A549 (cell line): ENCODE measurements at places on chromosomes 7 and 10. TPM values are rescaled to one million over a fixed set of nuclear protein-coding genes. Genes with fewer than 3 reads are reported as not detected.

DNA sequence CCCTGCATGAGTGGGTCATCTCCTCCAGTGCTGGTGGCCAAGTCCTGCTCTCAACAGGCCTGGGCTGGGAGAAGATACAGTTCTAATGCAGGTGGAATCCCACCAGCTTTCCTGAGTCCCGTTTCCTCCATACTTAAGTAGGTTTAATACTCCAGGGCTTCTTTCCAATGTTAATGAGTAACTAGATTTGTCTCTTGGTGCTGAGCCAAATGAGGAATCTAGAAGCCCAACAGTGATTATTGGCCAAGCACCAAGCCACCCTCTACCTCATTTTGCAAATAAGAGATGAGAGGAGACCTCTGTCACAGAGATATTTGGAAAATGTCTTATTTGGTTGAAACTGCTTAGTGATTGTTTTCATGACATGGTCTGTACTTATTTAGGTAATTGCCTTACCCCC, 37.1 kb downstream of the STARD3NL start:
- DNase-seq, result no peak

GRCh38 chr10:14660831-14661230, 113.9 kb downstream of the FAM107B start:
- no peak for DNase-seq

- DNase-seq, result no peak
These were observed 138.2 kb upstream of the ADO start for GRCh38 chr10:62666275-62666674.

GRCh38 chr10:17510242-17510908, 56.0 kb upstream of the ST8SIA6 start:
- DNase-seq, result no peak

GRCh38 chr10:69893271-69893900, 91.7 kb downstream of the COL13A1 start:
- DNase-seq, result no peak

DNA sequence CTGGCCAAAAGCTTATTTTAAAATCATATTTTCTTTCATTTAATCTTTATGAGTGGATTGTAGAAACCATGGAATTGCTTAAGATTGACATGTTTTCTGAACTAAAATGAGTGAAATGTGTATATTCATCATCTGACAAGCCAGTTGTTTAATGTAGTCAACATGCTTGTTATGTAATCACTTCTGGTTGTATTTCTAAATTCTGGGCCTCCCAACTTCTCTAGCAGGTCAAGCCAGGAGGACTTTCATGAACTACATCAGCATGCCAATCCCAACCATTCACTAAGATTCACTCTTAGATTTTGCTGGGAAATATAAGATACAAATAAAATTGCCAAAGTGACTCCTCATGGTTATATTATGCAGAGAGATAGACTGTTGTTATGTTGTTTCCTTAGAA, 21.1 kb upstream of the MAP3K8 start:
- no peak for DNase-seq

REPIN1 gene
- 86.2 to 101 TPM (median 101 TPM) in 3 replicates for polyA plus RNA-seq

RAPGEF5 gene
- polyA plus RNA-seq, result 0.03 to 0.09 TPM (median 0.05 TPM) in 3 replicates

GOLGA7B gene
- 0.98 to 1.5 TPM (median 1.4 TPM) in 3 replicates for polyA plus RNA-seq

FAM3C gene
- 29.1 to 31.7 TPM (median 29.4 TPM) in 3 replicates for polyA plus RNA-seq

STAG3 gene
- 0.50 to 0.66 TPM (median 0.55 TPM) in 3 replicates for polyA plus RNA-seq

PTN gene
- not detected in 3 replicates for polyA plus RNA-seq

NUDCD3 gene
- polyA plus RNA-seq, result 41.7 to 44.3 TPM (median 42.8 TPM) in 3 replicates

ICA1 gene
- 0.66 to 0.84 TPM (median 0.72 TPM) in 3 replicates for polyA plus RNA-seq

ZNF503 gene
- polyA plus RNA-seq, result 9.5 to 13.1 TPM (median 12.8 TPM) in 3 replicates
